ENCODE measurements at places on chromosomes 3 and 15.

- no peak for DNase-seq
Measured at GRCh38 chr3:126887686-126888085, 95.2 kb upstream of the PLXNA1 start.

DNA sequence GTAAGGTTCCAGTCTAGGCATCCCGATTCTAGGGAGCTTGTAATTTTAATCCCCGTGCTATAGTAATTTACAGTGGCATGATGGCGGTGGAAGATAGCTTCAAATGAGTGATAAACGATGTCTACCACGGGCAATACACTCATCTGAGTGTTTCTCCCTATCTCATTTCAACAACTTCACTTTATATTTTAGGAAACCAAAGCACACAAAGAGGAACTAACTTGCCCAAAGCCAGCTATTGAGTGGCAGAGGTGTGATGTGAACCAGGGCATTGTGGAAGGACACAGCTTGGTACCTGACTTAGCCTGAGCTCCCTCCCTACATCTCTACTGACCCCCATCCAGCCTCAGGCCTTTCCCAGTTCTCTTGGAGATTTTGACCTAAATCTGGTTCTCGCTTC lies 16.9 kb upstream of the FILIP1L start:
- DNase-seq, result no peak

- DNase-seq, result no peak
Measured at GRCh38 chr3:24261521-24261920, 233.1 kb downstream of the THRB start.

GRCh38 chr3:39137991-39138803 lies 15.2 kb downstream of the CSRNP1 start:
- DNase-seq, result no peak

DNA sequence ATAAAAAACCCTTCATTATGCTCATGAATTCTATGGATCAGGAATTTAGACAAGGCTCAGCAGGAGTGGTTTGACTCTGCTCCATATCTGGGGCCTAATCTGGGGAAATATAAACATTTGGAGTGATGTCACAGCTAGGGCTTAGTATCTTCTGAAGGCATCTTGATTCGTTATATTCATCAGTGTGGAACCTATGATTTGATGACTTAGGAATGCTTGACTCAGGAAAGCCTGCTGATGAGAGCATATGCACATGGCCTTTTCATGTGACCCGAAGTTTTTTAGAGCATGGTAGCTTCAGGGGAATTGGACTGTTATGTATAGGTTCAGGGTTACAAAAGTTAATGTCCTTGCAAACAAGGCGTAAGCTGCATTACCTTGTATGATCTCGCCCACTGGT lies 184.9 kb upstream of the LRRC3B start:
- no peak for DNase-seq

GRCh38 chr3:64000453-64001055 lies 22.7 kb downstream of the PSMD6 start:
- DNase-seq, result no peak

- DNase-seq, result no peak
Measured at GRCh38 chr3:119662604-119663373, 2.4 kb upstream of the POPDC2 start.

- no peak for DNase-seq
Measured at GRCh38 chr3:61233746-61234145, 17.5 kb downstream of the FHIT start.

DNA sequence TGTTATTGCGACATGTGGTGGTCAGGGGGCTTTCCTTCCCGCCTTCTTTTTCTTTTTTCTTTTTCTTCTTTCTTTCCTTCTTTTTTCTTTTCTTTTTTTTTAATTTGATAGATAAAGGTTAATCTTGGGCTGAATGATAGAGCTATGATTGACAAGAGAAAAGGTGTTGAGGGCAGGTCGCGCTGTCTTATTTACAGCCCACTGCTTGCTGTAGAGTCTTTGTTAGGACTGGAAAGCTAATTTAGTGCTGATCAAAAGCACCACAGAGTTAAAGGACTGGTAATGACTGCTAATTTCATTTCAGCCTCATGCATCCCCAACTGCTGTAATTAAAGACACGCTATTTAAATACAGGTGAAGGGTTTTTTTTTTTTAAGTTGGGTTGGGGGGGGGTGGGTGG lies 10.6 kb upstream of the SOX2 start:
- DNase-seq, result no peak

DNA sequence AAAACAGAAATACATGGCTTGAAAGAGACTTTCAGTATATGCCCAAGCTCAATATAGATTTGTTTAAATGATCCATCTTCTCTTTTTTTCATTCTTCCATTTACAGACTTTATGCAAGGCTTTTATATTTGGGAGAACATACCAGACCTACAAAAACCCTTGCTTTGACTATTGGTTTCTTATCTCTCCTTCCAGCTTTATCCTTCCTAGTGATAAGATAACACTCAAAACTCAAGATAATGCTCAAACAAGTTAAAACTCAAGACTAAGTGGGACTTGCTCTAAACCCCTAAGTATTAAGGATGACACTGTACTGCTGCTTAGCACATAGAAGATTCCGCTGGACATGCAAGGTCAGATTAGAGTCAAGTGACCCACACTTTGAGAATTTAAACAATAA lies 8.0 kb downstream of the TUSC7 start:
- DNase-seq, result no peak

- no peak for DNase-seq
Measured at GRCh38 chr3:75138345-75138744, 523.9 kb upstream of the CNTN3 start.

DNA sequence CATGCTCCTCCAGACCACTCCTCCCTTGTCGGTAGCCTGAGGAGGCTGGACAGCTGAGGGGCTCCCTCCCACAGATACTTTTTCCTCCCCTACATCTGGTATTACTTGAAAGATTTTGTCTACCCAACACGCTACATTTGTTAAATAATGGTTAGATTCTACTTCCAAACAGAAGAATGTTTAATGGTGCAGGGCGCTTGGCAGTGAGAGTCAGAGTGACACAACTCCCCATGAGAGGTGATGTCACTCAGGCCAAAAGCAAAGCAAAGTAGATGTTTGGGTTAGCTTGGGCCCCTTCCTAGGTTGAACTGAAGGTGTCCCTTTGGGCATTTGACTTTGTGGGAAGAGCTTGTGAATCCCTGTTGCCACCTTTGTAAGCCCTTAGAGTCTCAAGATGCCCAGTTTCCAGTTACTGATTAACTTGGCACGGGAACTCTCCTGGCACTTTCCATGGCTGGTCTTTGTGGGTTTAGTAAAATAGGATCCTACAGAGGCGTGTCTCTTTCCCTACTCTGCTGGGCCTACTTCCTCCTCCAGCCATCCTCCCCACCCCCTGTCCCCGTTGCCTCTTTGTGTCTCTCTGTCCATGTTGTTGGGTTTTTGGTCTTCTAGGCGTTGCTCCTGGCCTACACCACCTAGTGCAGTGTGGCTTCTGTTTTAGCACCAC lies 5.6 kb downstream of the LIMD1 start:
- no peak for DNase-seq

GRCh38 chr3:183163563-183163962 lies 1.0 kb upstream of the LAMP3 start:
- DNase-seq, result no peak

DNA sequence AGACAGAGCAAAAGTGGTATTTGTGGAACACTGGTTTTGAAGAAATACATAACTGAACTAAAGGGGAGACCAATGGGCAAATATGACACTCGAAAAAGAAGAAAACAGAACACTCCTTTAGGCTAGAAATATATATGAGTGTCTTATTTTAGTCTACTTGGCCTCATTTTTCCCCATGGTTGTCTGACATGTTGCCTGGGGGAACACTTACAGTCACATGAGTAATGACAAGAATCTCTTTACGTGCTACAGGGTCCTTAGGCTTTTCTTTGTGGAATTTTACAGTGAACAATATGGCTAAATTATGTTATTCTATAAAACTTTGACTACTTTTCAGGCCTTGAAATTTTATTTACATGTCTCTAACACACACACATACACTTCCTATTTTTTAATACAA lies 17.6 kb downstream of the METTL6 start:
- DNase-seq, result no peak

- DNase-seq, result no peak
Measured at GRCh38 chr3:111739311-111739911, 119.7 kb upstream of the PHLDB2 start.

DNA sequence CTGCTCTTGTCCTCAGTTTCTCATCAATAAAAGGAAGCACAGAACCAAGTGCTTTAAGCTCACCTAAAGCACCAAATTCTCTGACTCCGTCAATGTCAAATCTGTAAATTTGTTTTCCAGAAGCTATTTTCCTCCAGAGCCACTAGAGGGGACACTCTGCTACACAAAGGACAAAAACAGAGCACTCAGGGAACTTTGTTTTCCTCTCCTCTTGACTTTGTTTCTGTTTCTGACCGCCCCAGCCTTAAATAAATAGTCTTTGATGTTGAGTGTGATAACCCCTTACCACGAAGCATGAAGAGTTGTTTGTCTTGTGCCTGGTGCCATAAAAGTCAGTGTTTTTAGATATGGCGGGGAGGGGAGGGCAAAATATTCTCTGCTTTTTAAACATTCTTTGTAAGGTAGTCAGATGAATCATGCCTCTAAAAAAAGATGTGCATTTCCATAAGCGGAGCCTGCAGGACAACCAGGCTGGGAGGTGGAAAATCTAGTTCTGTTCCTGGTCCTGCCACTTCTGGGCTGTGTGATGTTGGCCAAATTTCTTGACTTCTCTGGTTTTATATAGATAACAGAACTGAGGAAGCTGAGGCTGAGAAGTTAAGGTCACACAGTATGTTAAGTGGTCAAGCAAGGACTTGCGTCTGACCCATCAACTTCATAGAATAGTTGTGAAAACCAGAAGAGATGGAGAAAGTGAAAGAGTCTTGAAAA lies 7.3 kb upstream of the ZBTB38 start:
- DNase-seq, result peak; percentile 51

DNA sequence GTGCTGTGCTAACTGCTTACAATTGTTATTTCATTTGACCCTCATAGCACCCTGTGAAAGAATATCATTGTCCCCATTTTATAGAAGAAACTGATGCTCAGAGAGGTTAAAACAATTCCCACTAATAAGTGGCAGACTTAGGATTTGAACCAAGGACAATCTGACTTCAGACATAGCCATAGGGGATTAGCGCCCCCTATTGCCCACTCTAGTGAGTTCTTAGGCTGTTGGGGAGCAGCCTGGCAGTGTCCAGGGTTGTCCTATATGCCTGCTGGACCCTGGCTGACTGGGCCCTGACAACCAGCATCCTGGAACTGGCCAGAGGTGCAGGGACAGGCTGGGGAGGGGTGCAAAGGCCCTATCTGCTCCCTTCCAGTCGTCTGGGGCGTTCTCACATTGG lies 15.4 kb downstream of the DPH3 start:
- peak; percentile 16 for DNase-seq

DNA sequence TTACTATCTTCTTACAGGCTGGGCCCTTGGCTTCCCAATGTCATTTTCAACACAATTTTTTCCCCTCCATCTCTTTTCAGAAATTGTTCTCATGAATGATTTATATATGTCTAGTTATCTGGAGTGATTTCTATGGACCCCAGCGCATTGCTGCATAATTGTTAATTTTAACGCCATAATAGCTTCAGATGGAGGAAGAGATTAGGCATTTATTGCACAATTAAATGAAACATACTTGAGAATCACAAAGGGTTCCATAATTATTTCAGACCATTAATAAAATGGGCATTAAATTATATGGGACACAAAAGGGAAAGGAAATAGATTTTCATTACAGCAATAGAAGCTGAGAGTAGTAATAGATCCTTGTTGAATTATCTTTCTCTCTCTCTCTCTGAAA lies 70.3 kb upstream of the SOX14 start:
- DNase-seq, result no peak

- no peak for DNase-seq
Measured at GRCh38 chr3:4015426-4015825, 216.2 kb downstream of the LRRN1 start.

DNA sequence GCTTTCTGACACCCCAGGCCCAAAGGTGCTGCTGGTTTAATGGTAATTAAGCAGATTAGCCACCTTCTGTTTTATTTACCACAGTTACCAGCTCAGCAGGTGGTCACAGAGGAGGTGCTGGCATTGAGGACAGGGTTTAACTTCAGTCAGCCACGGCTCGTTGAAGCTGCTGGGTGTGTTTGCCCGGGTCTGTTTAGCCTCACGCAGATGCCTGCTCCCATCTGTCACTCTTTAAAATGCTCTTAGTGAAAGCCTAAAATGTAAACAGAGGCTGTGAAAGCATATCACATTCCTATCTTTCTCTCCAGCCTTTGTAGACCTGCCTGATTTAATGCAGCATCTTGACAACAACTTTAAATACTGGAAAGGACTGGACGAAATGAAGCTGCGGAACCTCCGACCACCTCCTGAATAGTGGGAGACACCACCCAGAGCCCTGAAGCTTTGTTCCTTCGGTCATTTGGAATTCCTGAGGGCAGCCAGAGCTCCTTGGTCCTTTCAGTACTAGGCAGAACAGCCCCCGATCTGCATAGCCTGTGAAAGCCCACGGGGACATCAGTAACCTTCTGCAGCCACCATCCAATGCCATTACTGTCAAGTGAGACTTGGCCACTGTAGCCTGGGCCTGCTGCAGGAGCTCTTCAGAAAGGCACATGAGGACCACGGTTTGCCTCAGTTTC lies 156.0 kb downstream of the PDE8A start:
- no peak for DNase-seq

DNA sequence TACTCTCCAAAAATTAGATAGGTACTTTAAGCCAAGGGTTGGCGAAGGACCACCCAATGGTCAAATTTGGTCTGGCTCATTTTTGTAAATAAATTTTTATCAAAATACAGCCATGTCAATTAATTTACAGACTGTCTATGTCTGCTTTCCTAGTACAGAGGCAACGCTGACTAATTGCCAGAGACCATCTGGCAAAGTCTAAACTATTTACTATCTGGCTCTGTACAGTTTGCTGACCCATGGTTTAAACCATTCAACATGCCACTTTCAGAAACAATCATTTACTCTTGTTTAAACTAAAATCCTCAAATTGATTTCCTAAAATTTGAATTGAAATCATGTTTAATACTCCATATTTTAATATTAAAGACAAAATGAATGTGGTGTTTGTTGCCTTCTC lies 25.9 kb downstream of the CBLB start:
- DNase-seq, result no peak

GRCh38 chr3:11713171-11713570 lies 69.5 kb upstream of the VGLL4 start:
- DNase-seq, result no peak

GRCh38 chr15:50028326-50028725 lies 90.7 kb downstream of the ATP8B4 start:
- no peak for DNase-seq

GRCh38 chr3:52345521-52346109 lies 29.5 kb downstream of the DNAH1 start:
- no peak for DNase-seq

- DNase-seq, result peak; percentile 4
Measured at GRCh38 chr3:125019271-125019670, 36.5 kb downstream of the HEG1 start.

- no peak for DNase-seq
Measured at GRCh38 chr15:86300390-86301125, 220.9 kb downstream of the AGBL1 start.

Measured in activated CD4-positive, alpha-beta T cell treated with anti-CD3 and anti-CD28 coated beads, Interleukin-2, amount 50 U/mL, for 16 hours (primary cell).